ENCODE measurements at places on chromosomes 7 and 10.

DNA sequence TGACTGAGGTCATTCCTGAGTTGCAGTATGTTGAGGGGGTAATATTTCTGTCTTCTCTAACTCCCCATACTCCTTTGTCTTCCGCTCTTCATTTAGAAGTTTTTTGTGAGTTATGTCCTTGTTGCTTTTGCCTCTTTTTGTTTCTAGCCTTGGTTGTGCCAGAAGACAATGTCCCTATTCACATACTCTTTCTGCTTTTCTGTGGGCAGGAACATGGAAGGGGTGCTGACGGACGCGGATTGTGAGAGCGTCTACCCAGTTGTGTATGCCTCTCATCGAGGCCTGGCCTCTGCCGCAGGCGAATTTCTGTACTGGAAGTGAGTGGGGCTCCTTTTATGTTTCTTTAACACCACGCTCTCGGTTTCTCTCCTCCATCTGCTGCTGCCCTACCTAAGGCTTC, 20.5 kb downstream of the STAG3 start:
- no peak overlapping the region for H3K27ac ChIP-seq
- H3K27me3 ChIP-seq = 0 out of 2 replicates have a peak, but pooled peaks cover 10% of the 10 kb centered on the region
- no peaks in the 10 kb centered on the region for H3K4me1 ChIP-seq
- no peak overlapping the region for H3K4me3 ChIP-seq

- no peaks in the 10 kb centered on the region for H3K36me3 ChIP-seq
- no peak overlapping the region for H3K27ac ChIP-seq
- H3K27me3 ChIP-seq = no peaks in the 10 kb centered on the region
- no peak for DNase-seq
- no peaks in the 10 kb centered on the region for H3K4me1 ChIP-seq
- H3K4me3 ChIP-seq = no peak overlapping the region
Measured at GRCh38 chr10:31687663-31688482, 240.8 kb downstream of the ARHGAP12 start.

- no peaks in the 10 kb centered on the region for H3K4me1 ChIP-seq
- no peaks in the 10 kb centered on the region for H3K36me3 ChIP-seq
- no peaks in the 10 kb centered on the region for H3K27me3 ChIP-seq
- no peak for DNase-seq
Measured at GRCh38 chr7:3069771-3070449, 26.2 kb upstream of the CARD11 start.

- no peak overlapping the region for H3K4me3 ChIP-seq
- H3K27me3 ChIP-seq = no peaks in the 10 kb centered on the region
- H3K4me1 ChIP-seq = no peaks in the 10 kb centered on the region
- H3K27ac ChIP-seq = no peak overlapping the region
- DNase-seq = no peak
Measured at GRCh38 chr7:123674399-123675180, 18.9 kb downstream of the LMOD2 start.

GRCh38 chr10:5400468-5401240, 4.0 kb downstream of the TUBAL3 start:
- H3K4me3 ChIP-seq = no peak overlapping the region
- no peaks in the 10 kb centered on the region for H3K4me1 ChIP-seq
- DNase-seq = no peak
- no peaks in the 10 kb centered on the region for H3K36me3 ChIP-seq
- H3K27ac ChIP-seq = no peak overlapping the region
- no peaks in the 10 kb centered on the region for H3K27me3 ChIP-seq

DNA sequence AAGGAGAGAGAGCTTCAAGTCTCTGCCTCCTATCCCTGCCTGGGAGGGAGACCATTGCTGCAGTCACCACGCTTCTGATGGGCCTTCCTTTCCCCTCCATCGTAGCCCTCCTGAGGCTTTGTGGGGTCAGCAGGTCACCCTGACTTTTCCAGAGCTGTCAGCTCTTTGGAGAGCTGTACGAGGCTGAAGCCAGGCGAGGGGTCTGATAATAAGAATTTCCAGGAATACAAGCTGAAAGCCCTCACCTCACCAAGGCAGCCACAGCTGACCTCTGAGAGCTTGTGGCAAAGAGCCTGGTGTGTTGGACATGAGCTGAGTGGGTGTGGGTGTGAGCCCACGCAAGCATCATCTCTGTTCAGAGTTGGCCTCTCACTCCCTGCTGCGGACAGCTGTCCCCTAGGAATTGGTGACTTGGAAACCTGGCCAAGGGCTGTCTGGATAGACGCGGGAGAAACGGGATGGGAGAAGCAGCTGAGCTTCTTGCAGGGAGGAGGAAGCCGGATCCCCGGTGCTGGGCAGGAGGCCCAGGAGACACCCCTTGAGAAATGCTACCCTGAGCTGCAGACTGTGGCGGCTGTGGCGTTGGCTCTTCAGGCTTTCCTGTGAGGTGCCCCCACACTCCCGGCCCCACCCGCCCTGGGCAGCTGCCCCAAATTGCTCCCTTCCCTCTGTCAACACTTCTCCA, 122.1 kb upstream of the BTBD16 start:
- H3K4me3 ChIP-seq = no peak overlapping the region
- no peaks in the 10 kb centered on the region for H3K36me3 ChIP-seq
- peaks cover 4% of the 10 kb centered on the region for H3K4me1 ChIP-seq
- no peak for DNase-seq
- no peaks in the 10 kb centered on the region for H3K27me3 ChIP-seq
- H3K27ac ChIP-seq = no peak overlapping the region

GRCh38 chr7:131524115-131524514, 32.3 kb downstream of the PODXL start:
- no peak for DNase-seq
- no peaks in the 10 kb centered on the region for H3K4me1 ChIP-seq
- H3K4me3 ChIP-seq = no peak overlapping the region
- no peak overlapping the region for H3K27ac ChIP-seq
- no peaks in the 10 kb centered on the region for H3K36me3 ChIP-seq

Data from Panc1 (cell line).